ENCODE measurements at places on chromosomes 11 and 22. TPM values are rescaled to one million over a fixed set of nuclear protein-coding genes. Genes with fewer than 3 reads are reported as not detected.

Gene DEUP1
- total RNA-seq = not detected

Gene CRACR2B
- 19.7 TPM for total RNA-seq

Gene KCTD14
- total RNA-seq = 0.32 TPM

Gene CARD16
- not detected for total RNA-seq

Gene PACSIN2
- 47.3 TPM for total RNA-seq

Gene KRTAP5-10
- not detected for total RNA-seq

Gene PLEKHA7
- total RNA-seq = 5.7 TPM

Gene LRRC10B
- 8.2 TPM for total RNA-seq

Gene VSIG10L2
- not detected for total RNA-seq

Gene OR2AT4
- not detected for total RNA-seq

Gene RTN3
- 338 TPM for total RNA-seq

Gene MS4A15
- total RNA-seq = not detected

Gene RAC2
- not detected for total RNA-seq

Gene HBG2
- not detected for total RNA-seq

Gene CCDC81
- 0.74 TPM for total RNA-seq

Gene FOLR3
- total RNA-seq = not detected

Gene TRPM5
- not detected for total RNA-seq
